AG08396 (cell line): ENCODE measurements at places on chromosomes 13 and 19.

GRCh38 chr19:56637976-56638555 is 4.9 kb upstream of the SMIM17 start:
- DNase-seq, result peak; percentile 78

GRCh38 chr13:100124265-100124664 is 35.4 kb downstream of the PCCA start:
- DNase-seq, result no peak

- no peak for DNase-seq
Observed at GRCh38 chr19:34189199-34189916, 17.1 kb downstream of the LSM14A start.

DNA sequence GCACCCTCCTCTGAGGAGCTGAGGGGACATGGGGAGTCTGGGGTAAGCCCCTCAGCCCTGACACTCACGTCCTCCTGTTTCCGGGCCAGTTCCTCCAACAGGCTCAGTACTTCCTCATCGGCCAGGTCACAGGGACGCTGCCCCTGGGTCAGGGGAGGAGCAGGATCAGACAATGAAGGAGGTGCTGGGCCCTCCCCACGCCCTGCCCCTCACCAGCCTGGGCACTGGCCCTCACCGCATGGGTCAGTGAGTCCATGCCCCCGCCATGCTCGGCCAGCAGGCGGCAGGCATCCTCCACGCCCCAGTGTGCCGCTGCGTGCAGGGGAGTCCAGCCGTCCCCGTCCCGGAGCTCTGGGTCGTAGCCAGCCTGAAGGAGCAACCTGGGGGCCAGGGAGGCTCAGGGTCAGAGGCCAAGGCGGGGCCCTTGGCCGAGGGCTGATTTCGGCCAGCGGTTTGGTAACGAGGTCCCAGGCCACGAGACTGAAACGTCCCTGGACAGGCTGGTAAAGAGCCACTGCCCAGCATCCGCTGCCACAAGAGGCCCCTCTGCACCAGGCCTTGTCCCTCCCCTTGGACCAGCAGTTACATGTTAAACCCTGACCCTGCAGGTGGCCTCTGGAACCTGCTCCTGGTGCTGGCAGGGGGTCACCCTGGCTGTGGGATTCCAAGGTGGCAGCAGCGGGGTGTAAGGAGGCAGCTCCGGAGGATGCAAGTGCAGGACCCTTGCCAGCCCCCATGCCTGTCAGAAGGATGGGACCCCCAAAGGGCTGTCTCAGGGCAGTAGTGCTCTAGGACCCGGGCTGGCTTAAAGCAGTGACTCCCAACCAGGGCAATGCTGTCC is 18.5 kb downstream of the PPP1R12C start:
- DNase-seq, result peak; percentile 7

- DNase-seq, result no peak
Observed at GRCh38 chr19:52778811-52779210, 7.8 kb downstream of the ZNF600 start.

- DNase-seq, result no peak
Observed at GRCh38 chr19:35209646-35210045, 18.9 kb downstream of the FAM187B start.

DNA sequence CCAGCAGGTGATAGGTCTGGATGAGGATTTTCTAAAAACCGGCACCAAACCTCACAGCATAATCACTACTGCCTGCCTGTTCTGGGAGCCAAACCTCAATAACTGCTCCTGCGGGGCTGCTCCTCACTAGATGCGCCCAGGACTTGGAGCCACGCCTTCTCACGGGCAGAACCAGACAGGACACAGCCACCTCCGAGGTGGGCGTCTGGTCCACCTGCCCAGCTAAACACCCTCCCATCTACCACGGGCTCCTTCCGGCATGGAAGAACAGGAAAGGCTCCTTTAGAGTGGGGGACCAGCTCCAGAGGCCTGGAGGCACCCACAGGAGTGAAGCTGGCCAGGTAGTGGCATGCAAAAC is 73.5 kb downstream of the PEPD start:
- no peak for DNase-seq

GRCh38 chr13:24738366-24738847 is 25.6 kb upstream of the RNF17 start:
- no peak for DNase-seq

- DNase-seq, result no peak
Observed at GRCh38 chr13:34216256-34216655, 398.3 kb downstream of the RFC3 start.

GRCh38 chr13:43669964-43670363 is 116.8 kb downstream of the ENOX1 start:
- DNase-seq, result no peak

DNA sequence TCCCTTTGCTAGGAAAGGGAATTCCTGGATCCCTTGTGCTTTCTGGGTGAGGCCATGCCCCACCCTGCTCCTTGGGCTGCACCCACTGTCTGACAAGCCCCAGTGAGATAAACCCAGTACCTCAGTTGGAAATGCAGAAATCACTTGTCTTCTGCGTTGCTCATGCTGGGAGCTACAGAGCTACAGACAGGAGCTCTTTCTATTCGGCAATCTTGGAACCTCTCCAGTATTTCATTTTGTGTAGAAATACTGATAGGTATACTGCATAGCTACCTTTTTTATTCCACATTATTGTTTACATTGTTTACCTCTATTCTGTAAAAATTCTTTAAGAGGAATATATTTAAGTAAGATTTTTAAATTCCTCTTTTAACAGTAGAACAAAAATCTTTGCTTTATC is 302.5 kb upstream of the SLITRK5 start:
- DNase-seq, result no peak

DNA sequence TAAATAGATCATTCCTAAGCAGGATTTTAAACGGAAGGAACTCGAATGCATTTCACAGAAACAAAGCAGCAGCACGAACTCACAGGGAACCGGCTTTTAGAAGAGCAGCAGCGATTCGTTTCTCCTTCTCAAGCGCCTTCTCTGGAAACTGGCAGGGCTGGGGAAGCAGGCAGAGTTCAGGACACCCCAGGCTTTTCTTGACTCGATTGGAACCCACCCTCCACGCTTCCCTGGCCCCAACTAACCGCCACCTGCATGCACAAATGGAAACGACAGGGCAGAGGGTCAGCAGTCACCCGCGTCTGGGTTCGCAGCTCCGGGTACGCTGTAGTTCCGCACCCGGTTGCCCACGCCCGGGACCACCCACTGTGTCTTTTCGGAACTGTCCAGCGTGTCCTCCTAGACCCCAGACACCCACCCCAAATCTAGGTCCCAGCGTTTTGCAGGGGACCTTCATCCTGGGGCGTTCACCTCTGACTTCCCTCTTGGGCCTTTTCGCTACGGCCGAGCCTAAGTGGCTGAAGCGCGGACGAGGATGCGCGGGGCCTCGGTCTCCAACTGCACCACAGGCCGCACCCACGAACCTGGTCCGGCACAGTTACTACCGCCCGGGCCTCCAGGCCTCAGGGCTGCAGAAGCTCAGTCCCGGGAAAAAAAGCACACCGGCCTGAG is 500 bp downstream of the ZFP30 start:
- peak; percentile 50 for DNase-seq

GRCh38 chr13:52650731-52651130 is 1.9 kb upstream of the SUGT1 start:
- no peak for DNase-seq

- peak; percentile 34 for DNase-seq
Observed at GRCh38 chr13:29465741-29466293, 129.7 kb downstream of the SLC7A1 start.

DNA sequence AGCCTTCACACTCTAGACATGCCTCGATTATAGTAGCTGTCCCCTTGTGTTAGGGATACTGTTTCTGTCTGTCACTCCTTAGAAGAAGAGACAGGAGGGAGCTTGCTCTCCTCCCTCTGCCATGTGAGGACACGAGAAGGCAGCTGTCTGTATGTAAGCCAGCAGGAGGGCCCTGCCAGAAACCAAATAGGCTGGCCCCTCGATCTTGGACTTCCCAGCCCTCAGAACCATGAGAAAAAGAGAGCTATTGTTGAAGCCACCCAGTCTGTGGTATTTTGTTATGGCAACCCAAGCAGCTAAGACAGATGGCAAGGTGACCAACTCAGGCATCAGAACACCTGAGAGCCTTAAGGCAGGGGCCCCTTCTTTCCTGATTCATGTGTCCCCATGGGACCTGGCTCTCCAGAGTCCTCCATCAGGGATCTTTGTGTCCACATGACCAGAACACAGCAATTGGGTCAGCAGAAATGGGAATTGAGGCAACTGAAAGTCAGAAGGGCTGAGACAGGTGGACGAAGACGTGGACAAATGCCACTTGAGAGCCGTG is 65.6 kb upstream of the NPAS1 start:
- no peak for DNase-seq

- DNase-seq, result no peak
Observed at GRCh38 chr19:40673397-40673796, 17.1 kb downstream of the NUMBL start.
